Breast epithelium (tissue), 4 donors: ENCODE measurements at places on chromosomes 12 and 14. TPM values are rescaled to one million over a fixed set of nuclear protein-coding genes. Genes with fewer than 3 reads are reported as not detected.
A peak's percentile ranks its signal among the peaks of the same experiment; 100 is the strongest.

The MYRFL gene
- 1.3 TPM for total RNA-seq

The ASB2 gene
- 1.3 TPM for total RNA-seq

The KRT78 gene
- not detected for total RNA-seq

The IL22 gene
- not detected for total RNA-seq

The ZNF891 gene
- 5.7 TPM for total RNA-seq

The MGAT4C gene
- total RNA-seq: not detected

The HRK gene
- 0.33 TPM for total RNA-seq

GRCh38 chr12:112179916-112180315 lies 54.6 kb downstream of the TRAFD1 start:
- no peak overlapping the region for H3K4me3 ChIP-seq
- no peaks in the 10 kb centered on the region for H3K4me1 ChIP-seq
- H3K27ac ChIP-seq: no peak overlapping the region
- peaks cover 13% of the 10 kb centered on the region for H3K36me3 ChIP-seq

- H3K27ac ChIP-seq: no peak overlapping the region
- H3K4me1 ChIP-seq: no peaks in the 10 kb centered on the region
- H3K36me3 ChIP-seq: no peaks in the 10 kb centered on the region
Observed at GRCh38 chr12:68671179-68671578, 15.6 kb upstream of the NUP107 start.

DNA sequence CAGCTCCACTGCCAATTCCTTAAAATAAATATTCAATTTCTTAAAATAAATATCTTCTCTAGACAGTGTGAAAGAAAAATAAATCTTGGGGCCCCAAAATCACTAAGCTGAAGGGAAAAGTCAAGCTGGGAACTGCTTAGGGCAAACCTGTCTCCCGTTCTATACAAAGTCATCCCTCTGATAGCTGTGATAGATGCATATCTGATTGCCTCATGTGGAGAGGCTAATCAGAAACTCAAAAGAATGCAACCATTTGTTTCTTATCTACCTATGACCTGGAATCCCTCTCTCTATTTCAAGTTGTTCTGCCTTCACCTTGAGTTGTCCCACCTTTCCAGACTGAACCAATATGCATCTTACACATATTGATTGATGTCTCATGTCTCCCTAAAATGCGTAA lies 889.8 kb downstream of the TRHDE start:
- no peak overlapping the region for H3K27ac ChIP-seq
- H3K4me3 ChIP-seq: no peak overlapping the region
- no peaks in the 10 kb centered on the region for H3K27me3 ChIP-seq
- H3K36me3 ChIP-seq: no peaks in the 10 kb centered on the region
- H3K4me1 ChIP-seq: no peaks in the 10 kb centered on the region

DNA sequence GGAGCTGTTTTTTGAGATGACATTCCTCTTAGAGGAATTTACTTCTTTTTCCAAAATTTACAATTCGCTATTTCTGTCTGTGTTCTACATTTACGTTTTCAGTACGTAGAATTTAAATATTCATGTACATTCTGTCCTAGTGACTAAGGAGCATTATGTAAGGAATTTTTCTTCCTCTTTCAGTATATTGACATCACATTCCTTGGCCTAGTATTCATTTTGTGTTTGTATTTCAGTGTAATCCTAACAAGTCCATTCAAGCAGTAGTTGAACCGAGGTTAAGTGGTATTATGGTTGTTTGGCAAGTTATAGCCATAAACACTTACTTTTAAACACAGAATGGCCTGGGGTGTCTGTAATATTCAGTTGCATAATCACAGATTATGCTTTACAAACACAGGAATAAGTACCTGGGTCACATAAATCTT lies 465.2 kb downstream of the PCNX1 start:
- H3K36me3 ChIP-seq: no peaks in the 10 kb centered on the region
- no peaks in the 10 kb centered on the region for H3K27me3 ChIP-seq
- no peak for DNase-seq
- H3K4me1 ChIP-seq: no peaks in the 10 kb centered on the region

GRCh38 chr12:57726884-57727757 lies 11.4 kb downstream of the AGAP2 start:
- peak; percentile 34 for DNase-seq
- H3K27ac ChIP-seq: peak overlapping the region; percentile 80
- no peaks in the 10 kb centered on the region for H3K27me3 ChIP-seq
- H3K4me1 ChIP-seq: no peaks in the 10 kb centered on the region

GRCh38 chr12:118288174-118288573 lies 84.5 kb downstream of the TAOK3 start:
- no peaks in the 10 kb centered on the region for H3K27me3 ChIP-seq
- no peak overlapping the region for H3K4me3 ChIP-seq
- no peak overlapping the region for H3K27ac ChIP-seq
- no peak for DNase-seq

GRCh38 chr14:102902523-102903247 lies 19.8 kb upstream of the AMN start:
- no peaks in the 10 kb centered on the region for H3K4me1 ChIP-seq
- no peaks in the 10 kb centered on the region for H3K27me3 ChIP-seq
- no peaks in the 10 kb centered on the region for H3K36me3 ChIP-seq
- no peak for DNase-seq
- H3K4me3 ChIP-seq: no peak overlapping the region

DNA sequence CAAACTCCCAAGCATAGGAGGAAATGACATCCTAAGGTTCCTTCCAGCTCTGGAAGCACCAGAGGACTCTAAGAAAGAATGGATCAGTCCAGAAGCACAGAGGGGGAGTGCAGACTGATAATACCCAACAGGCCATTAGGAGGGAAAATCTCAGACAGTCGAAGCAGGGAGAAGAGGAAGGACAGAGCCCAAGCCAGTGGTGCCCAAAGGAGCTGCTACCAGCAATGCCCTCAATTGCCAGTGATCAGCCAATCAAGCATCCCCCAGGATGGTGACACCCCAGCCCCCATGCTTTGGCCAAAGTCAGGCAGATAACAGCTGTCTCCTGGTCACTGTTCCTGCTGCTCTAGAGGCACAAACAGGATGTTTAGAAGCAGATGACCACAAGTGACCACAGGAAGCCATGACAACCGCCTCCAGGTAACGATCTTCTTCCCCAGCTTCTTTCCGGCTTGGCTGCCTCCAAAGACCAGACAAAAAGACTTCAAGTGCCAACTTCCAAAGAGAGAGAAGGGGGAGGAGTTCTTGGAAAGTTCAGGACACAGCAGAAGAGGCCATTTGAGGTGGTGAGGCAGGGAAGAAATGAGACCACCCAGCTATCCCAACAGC lies 16.2 kb downstream of the PXN start:
- no peaks in the 10 kb centered on the region for H3K27me3 ChIP-seq
- no peaks in the 10 kb centered on the region for H3K36me3 ChIP-seq
- peak overlapping the region; percentile 33 for H3K4me3 ChIP-seq
- peaks cover 2% of the 10 kb centered on the region for H3K4me1 ChIP-seq

GRCh38 chr12:62629413-62629812 lies 162.8 kb downstream of the MON2 start:
- H3K36me3 ChIP-seq: no peaks in the 10 kb centered on the region
- H3K27ac ChIP-seq: no peak overlapping the region
- DNase-seq: no peak

GRCh38 chr14:80700601-80701000 lies 240.9 kb downstream of the CEP128 start:
- H3K27me3 ChIP-seq: no peaks in the 10 kb centered on the region
- no peaks in the 10 kb centered on the region for H3K4me1 ChIP-seq
- H3K36me3 ChIP-seq: no peaks in the 10 kb centered on the region
- no peak overlapping the region for H3K4me3 ChIP-seq
- no peak for DNase-seq

DNA sequence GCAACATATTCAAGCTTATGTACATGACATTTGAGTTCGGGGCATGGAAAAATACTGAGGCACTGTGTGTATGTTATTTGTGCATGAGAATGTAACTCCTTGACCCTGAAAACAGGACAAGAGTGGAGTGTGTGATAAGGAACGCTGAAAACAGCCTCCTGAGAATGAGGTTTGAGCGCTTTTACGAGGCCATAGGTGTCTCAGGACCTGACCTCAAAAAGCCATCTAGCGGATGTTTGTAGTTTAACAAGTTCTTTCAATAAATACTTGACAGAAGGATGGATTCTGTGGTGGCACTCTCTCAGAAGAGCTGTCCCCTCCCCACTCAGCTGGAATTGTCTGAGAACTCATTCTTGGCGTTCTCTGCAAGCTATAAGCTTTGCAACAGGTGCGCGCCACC lies 350.5 kb upstream of the TMTC1 start:
- H3K27me3 ChIP-seq: no peaks in the 10 kb centered on the region
- no peaks in the 10 kb centered on the region for H3K4me1 ChIP-seq
- H3K27ac ChIP-seq: no peak overlapping the region

GRCh38 chr12:71159264-71159663 lies 1.5 kb upstream of the TSPAN8 start:
- no peaks in the 10 kb centered on the region for H3K4me1 ChIP-seq
- no peak overlapping the region for H3K27ac ChIP-seq
- no peak for DNase-seq
- H3K4me3 ChIP-seq: no peak overlapping the region
- no peaks in the 10 kb centered on the region for H3K36me3 ChIP-seq

DNA sequence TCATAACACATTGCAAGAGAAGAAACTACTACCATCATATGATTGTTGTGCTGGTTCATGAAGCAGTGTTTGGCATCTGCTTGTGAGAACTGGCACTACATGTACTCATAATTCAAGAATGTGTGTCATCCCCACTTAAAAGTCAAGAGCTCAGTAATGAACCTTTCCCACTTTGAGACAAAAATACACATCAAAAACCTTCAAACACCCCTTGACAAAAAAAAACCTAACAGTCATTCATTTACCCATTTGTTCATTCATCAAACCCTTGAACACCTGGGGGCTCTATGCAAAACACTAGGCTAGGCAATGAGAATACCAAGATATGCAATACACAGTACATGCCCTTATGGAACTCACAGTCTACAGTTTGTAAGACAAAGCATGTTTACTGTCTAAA lies 40.0 kb downstream of the KIF21A start:
- H3K4me1 ChIP-seq: no peaks in the 10 kb centered on the region
- H3K36me3 ChIP-seq: no peaks in the 10 kb centered on the region
- H3K27ac ChIP-seq: no peak overlapping the region
- H3K4me3 ChIP-seq: no peak overlapping the region

DNA sequence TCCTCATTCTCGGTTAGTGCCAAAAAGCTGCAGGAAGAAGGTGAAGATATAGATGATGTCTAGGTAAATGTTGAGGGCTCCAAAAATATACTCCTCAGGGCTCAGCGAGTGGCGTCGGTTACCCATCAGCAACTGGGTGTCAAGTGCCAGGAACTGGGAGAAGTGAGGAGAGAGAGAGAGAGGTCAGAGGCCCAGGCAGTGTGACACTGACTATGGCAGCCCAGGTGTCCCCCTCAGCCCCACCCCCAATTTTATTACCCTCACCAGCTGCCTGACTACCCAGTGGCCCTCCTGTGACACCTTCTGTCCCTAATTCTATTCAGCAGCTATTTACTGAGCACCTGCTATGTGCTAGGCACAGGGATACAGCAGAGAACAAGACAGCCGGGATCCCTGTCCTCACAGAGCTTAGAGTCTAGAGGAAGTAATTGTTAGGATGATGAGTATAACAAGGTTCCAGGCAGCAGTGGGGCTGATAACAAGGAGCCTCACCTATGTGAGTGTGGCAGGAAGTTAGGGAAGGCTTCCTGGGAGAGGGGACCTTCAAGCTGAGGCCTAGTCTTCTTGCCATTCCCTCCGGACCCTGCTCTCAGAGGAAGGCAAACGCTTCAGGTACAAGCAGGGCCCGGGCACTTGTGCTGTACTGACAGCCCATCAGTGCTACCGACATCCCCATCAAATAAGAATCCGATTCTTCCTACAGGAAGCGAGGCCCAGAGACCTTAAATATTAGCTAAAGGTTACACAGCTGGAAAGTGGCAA lies 27.8 kb upstream of the BCDIN3D start:
- no peaks in the 10 kb centered on the region for H3K36me3 ChIP-seq
- peak overlapping the region; percentile 88 for H3K27ac ChIP-seq
- no peaks in the 10 kb centered on the region for H3K27me3 ChIP-seq
- no peak overlapping the region for H3K4me3 ChIP-seq
- DNase-seq: no peak

DNA sequence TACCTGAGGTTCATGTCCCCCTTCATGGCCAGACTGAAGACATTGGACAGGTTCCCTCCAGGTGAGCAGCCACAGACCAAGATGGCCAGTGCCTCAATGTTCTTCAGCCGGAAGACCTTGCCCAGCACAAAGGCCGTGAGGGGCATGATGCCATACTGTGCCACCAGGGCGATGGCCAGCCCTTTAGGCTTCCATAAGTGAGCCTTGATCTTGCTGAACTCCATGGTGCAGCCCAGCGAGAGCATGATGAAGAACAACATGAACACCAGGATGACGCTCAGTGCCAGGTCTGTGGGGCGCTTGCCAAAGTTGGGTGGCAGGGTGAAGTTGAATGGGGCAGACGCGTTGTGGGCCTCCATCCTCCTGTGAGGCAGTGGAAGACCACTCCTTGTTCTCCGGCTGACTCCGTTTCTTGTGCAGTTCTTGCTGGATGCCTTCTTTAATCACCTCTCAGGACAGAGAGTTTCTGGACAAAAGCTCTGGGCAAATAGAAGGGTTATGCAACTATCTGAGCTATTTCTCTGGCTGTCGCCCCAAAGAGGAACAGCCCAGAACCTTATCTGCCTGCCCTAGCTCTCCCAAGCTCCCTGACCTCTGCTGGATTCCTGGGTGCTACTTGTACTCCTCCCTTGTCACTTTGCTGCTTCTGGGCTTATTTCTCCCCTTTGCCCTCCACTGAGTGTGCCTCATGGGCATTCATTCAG lies at the start of gene SLC10A1:
SLC10A1 (minus strand) TSS at position 445 of the 704 bp plus-strand sequence; CDS start at position 359, 86 bp downstream.
- no peaks in the 10 kb centered on the region for H3K27me3 ChIP-seq
- H3K4me1 ChIP-seq: no peaks in the 10 kb centered on the region
- H3K27ac ChIP-seq: no peak within 1 kb of the TSS
- H3K36me3 ChIP-seq: no peaks in the 10 kb centered on the region
- no peak for DNase-seq
